ENCODE measurements at places on chromosomes 11 and 22.
A peak's percentile ranks its signal among the peaks of the same experiment; 100 is the strongest.

- peak; percentile 77 for DNase-seq
Observed at GRCh38 chr11:67278939-67279588, 10.0 kb upstream of the ANKRD13D start.

GRCh38 chr11:111454561-111455192, 57.5 kb downstream of the BTG4 start:
- DNase-seq, result no peak

- DNase-seq, result no peak
Observed at GRCh38 chr11:114158886-114159285, 99.4 kb downstream of the ZBTB16 start.

DNA sequence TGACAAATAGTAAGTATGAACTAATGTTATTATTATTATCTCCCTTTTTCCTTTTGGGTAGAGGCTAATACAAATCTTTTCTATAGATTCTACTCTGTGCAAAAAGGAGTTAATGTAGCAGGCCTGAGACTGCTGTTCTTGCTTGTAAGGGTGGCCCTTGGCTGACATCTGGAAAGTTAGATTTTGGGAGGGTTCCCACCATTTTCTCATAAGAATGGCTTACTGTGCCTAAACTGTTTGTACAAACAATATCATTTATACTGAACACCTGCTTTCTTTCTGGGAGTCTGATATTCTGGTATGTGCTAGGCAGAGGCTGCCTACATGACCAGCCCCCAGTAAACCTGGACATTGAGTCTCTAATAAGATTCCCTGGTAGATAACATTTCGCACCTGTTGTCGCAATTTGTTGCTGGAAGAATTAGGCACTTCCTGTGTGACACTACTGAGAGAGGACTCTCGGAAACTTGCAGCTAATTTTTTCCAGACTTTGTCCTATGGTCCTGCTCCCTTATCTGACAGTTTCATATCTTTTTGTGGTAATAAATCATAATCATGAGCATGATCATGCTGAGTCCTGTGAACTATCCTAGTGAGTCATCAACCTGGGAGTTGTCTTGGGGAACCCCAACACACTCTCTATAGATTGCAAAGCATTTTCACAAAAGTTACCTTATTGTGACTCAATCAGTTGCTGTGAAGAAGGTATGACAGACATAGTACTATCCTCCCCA, 257.7 kb upstream of the CCDC90B start:
- DNase-seq, result no peak

All from spleen (tissue), 13 donors.